Amniotic stem cell (primary cell): ENCODE measurements at places on chromosomes 4 and X.

DNA sequence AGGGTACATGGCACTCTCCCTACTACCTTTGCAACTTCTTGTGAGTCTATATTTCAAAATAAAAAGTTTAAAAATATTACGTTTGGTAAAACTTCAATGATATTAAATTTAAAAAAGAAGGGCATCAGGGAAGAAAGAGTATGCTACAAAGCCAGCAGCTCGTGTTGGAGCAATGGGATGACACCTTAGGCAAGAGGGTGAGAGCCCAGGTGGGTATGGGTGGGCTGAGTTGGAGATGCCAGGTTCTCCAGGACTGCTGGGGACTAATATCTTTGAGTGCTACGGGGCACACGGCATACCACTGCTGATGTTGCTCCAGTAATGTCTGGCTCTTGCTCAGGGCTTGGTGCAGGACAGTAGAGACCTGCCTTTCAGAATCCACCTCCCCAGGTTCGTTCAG is 132.4 kb downstream of the EVC2 start:
- no peak for DNase-seq

GRCh38 chr4:128623508-128624215 is 185.8 kb upstream of the JADE1 start:
- DNase-seq, result no peak

DNA sequence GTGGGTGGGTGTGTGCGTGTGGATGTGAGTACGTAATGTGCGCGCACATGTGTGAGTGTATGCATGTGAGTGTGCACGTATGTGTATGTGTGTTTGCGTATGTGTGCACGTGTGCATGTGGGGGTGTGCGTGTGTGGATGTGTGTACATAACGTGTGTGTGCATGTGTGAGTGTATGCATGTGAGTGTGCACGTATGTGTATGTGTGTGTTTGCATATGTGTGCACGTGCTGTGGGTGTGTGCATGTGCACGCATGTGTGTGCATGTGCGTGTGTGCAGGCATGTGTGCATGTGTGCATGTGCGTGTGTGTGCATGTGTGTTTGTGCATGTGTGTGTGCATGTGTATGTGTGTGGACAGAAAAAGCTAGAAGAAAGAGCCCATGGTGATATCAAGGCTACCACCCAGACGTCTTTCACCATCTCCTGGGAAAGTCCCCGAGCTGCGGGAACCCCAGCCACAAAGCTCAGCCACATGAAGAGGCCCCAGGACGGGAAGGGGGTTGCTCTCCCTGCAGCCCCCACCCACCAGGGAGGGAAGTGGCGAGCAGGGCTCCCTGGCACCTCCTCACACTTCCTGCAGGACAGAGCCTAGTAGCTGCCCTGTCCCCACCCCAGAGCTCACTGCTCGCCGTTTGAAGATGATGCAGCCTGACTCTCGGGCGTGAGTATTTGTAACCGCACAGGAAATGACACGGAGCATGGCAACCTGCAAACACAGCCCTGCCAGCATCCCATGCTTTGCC is 108.3 kb downstream of the DCTD start:
- no peak for DNase-seq

GRCh38 chr4:54661686-54662085 is 3.9 kb downstream of the KIT start:
- DNase-seq, result peak; percentile 90

- no peak for DNase-seq
Observed at GRCh38 chr4:67371615-67372014, 173.7 kb downstream of the CENPC start.

DNA sequence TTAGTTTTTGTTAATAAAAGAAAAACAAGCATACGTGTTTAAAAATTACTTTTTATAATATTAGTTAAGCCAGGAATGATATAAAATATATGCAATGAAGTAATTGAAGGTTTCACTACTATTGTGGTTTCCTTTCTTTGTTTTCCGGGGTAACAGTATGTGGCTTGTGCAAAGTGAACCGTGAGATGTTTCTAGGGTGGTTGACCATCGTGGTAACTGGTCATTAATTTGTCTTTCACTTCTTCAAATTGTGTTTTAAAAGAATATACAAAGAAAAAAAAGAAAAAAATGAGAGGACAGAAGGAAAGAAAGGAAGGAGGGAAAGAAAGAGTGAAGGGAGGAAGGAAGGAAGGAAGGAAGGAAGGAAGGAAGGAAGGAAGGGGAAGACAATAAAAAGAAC is 330.1 kb upstream of the CPXCR1 start:
- DNase-seq, result no peak

GRCh38 chr4:107404591-107405300 is 315.3 kb downstream of the PAPSS1 start:
- no peak for DNase-seq

GRCh38 chr4:185638548-185639301 is 103.4 kb upstream of the PDLIM3 start:
- no peak for DNase-seq

DNA sequence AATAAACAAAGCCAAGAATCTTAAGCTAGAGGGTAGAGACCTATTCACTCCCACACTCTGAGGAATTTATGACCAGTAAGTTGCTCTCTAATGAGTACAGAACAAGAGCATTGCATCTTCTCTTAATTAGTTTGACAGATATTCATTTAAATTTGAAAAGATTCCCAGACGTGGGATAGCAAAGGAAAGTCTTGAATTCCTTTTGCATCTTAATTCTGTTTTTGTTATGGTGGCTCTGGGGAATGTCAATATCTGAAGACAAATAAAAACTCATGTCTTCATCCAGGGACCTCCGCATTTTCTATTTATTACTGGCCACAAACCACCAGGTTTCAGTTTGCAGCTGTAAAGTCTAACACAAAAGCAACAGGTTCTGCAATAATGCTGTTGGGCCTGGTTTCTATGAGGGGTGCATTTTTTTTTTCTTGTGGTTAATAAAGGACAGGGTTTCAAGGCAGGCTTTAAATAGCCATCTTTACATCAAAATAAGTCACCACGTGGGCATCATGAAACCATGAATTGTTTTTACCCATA is 172.3 kb downstream of the SHROOM3 start:
- no peak for DNase-seq

GRCh38 chr4:113528395-113528794 is 233.1 kb downstream of the CAMK2D start:
- no peak for DNase-seq

DNA sequence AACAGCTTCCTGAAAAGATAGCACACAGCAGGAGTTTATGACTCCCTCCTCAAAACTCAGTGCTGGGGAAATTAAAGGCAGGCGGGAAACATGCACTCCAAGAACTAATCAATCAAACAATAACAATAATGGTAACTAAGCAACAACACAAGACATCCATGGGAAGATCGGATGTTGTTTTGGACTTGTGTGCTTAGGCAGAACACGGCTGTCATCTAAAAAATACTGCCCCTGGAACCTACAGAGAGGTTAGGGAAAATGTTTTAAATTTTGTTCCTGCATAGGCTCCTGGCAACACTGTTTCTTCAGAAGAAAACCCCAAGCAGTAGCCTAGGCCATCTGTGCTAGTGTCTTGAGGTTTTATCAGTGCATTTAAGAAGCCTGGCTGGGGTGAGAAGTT is 1378.2 kb downstream of the STIM2 start:
- DNase-seq, result no peak

- peak; percentile 11 for DNase-seq
Observed at GRCh38 chr4:138310991-138311390, 68.8 kb upstream of the SLC7A11 start.

GRCh38 chr4:36337665-36338185 is 56.3 kb downstream of the DTHD1 start:
- DNase-seq, result no peak

GRCh38 chr4:3221996-3222395 is 27.0 kb upstream of the MSANTD1 start:
- DNase-seq, result no peak

DNA sequence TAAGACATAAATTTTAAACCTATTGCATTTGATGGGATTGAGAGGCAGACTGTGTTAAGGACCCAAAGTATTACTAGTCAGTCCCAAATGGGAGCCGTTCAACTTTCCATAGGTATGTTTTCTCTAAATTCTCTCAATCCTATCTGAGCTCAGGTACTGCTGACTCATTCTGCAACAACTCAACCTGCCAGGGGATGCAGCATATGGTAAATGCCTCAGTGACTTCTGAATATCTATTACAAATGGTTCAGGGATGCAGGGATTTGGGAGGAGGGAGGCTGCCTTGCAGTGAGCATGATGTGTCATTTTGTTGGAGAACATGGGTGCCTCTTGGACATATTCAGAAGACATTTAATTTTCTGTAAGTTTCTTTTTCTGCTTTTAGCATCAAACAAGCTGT is 97.3 kb downstream of the HDAC8 start:
- no peak for DNase-seq

DNA sequence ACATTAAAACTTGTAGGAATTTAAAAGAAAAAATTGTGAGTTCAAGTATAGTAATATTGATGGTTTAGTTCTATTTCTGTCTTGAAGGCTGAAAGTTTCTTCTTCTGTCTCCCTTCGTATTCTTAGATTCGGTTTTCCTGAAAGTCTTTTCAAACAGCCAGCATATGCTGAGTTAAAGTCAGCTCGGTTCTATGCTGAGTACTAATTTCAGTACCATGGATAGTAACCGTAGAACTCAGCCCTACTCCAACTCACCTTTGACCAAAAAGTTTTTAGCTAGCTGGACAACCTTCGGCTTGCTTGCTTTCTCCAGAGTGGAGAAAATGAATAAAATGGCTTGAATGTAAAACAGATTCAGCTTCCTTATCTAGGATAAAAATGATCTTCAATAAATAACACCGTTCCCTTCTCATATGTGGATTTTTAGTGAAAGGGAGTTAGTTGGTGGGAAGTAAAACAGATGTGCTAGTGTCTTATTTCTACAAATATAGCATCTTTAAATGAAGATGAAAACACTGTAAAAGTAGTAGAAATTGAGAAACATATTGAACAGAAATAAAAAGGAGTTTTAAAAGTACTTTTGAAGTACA is 5.2 kb downstream of the POU4F2 start:
- DNase-seq, result no peak

GRCh38 chr4:181968371-181968770 is 274.8 kb upstream of the TENM3 start:
- DNase-seq, result no peak

GRCh38 chr4:30825008-30825770 is 105.0 kb downstream of the PCDH7 start:
- DNase-seq, result no peak

- no peak for DNase-seq
Observed at GRCh38 chr4:109495514-109495913, 61.9 kb downstream of the SEC24B start.
